ENCODE measurements at places on chromosomes 2 and 18. TPM values are rescaled to one million over a fixed set of nuclear protein-coding genes. Genes with fewer than 3 reads are reported as not detected.

KCNK3 gene
- 0.84 TPM for total RNA-seq

POTEE gene
- total RNA-seq, result 0.04 TPM

RHOB gene
- 318 TPM for total RNA-seq

THAP4 gene
- total RNA-seq, result 79.5 TPM

CIB4 gene
- 0.44 TPM for total RNA-seq

SCN7A gene
- total RNA-seq, result not detected

RUFY4 gene
- not detected for total RNA-seq

METAP1D gene
- total RNA-seq, result 2.8 TPM

TRIM54 gene
- 0.73 TPM for total RNA-seq

LRATD1 gene
- 0.07 TPM for total RNA-seq

CXCR4 gene
- total RNA-seq, result 0.85 TPM

ITGB1BP1 gene
- total RNA-seq, result 155 TPM

DNMT3A gene
- 5.6 TPM for total RNA-seq

NTSR2 gene
- total RNA-seq, result not detected

GAREM1 gene
- total RNA-seq, result 4.4 TPM

C2orf49 gene
- total RNA-seq, result 18.7 TPM

Measured in A549 treated with ZK216348 at 1 μM for 4 hours (cell line).